ENCODE measurements at places on chromosomes 5 and 9.
A peak's percentile ranks its signal among the peaks of the same experiment; 100 is the strongest.

GRCh38 chr9:124110307-124110915, 98.8 kb downstream of the LHX2 start:
- peak; percentile 47 for DNase-seq

- no peak for DNase-seq
These were observed 331.2 kb downstream of the TLE4 start for GRCh38 chr9:79902825-79903600.

DNA sequence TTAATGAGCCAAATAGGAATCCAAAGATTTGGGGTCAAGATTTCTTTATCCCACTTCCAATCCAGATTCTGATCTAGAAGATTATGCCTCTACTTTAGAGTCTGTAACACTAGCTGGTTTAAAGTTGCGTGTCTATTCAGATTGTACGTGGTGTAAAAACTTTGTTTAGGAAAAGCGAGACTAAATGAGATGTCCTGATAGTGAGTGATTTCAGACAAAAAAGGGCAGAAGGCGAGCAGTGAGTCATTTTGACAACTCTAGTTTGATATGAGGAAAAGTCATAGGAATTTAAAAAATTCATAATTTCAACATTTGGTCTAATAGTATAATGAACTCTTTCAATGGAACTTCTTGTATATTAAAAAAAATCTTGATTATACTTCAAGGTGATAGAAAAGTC, 119.6 kb upstream of the KLF9 start:
- no peak for DNase-seq

GRCh38 chr5:62386824-62387223, 16.9 kb downstream of the DIMT1 start:
- peak; percentile 11 for DNase-seq

GRCh38 chr9:115161446-115161845, 43.5 kb upstream of the TNC start:
- no peak for DNase-seq

- DNase-seq, result no peak
These were observed 34.2 kb downstream of the CORO2A start for GRCh38 chr9:98158071-98158831.

DNA sequence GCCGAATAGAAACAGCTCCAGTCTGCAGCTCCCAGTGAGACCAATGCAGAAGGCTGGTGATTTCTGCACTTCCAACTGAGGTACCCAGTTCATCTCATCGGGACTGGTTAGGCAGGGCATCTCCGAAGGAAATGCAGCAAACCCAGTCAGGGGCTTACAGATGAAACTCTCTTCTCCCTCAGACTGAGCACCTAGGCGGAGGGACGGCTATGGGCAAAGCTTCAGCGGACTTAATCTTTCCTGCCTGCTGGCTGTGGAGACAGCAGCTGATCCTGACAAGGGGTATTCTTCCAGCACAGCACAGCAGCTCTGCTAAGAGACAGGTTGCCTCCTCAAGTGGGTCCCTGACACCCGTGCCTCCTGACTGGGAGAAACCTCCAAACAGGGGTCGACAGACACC, 330.9 kb downstream of the DNAH5 start:
- DNase-seq, result no peak

DNA sequence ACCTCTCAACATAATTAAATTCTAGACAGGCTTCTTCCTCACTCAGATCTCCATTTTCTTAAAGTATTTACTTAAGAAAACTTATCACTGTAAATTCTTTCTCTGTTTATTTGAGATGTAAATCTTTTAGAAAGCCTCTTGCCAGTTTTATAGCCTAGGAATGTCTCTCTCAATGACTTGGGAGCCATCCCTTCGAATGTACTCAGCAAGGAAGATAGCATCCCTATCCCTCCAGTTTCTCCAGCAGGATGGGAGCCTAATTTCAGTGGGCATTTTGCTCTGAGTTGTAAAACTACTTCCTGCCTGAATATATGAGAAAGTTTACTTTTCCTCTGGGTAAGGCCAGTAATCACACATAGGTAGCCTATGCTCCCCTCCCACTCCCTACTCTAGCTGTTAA, 558.5 kb upstream of the ARRDC3 start:
- DNase-seq, result no peak

GRCh38 chr5:177133096-177133852, at the start of gene NSD1:
TSS of gene NSD1 (plus strand) at chr5:177133773. CDS start at chr5:177135104, 1,331 bp downstream.
- DNase-seq, result peak; percentile 76

All from AG10803 (cell line).